ENCODE measurements at places on chromosomes 4 and X.

- no peak for DNase-seq
These were observed 95.0 kb downstream of the BANK1 start for GRCh38 chr4:101885574-101885973.

- DNase-seq, result no peak
These were observed 221.1 kb downstream of the BMPR1B start for GRCh38 chr4:94978904-94979303.

DNA sequence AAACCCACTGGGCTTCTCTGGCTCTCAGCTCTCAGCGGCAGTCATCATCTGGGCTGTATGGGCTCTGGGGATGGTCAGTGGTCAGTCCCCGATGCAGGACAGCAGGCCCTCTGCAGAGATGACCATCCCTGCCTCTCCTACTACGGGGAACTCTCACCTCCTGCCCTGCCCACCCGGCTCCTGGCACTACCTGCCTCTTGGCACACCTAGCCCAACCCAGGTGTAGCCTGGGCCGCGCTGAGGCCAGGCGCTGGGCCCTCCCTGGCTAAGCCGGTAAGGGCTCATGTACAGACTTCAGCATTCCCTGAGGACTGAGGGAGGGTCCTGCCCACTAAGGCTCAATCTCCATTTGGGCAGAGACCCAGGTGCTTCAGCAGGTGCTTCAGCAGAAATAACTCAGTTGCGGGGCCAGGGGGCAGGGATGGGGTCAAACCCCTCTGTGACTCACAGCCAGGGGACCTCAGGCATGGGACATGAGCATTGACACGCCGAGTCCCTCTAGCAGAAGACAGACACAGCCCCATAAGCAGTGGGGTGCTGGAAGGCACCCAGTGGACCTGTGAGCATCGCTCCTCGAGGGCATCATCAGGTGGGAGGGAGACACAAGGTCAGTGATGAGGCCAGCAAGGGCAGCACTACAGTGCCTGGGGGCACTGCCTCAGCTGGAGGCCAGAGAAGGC is 71.0 kb downstream of the ACOX3 start:
- DNase-seq, result no peak

- no peak for DNase-seq
These were observed 220.0 kb downstream of the PPP3CA start for GRCh38 chr4:101127176-101127790.

- DNase-seq, result no peak
These were observed 79.4 kb downstream of the SYNPO2 start for GRCh38 chr4:118968005-118968404.

DNA sequence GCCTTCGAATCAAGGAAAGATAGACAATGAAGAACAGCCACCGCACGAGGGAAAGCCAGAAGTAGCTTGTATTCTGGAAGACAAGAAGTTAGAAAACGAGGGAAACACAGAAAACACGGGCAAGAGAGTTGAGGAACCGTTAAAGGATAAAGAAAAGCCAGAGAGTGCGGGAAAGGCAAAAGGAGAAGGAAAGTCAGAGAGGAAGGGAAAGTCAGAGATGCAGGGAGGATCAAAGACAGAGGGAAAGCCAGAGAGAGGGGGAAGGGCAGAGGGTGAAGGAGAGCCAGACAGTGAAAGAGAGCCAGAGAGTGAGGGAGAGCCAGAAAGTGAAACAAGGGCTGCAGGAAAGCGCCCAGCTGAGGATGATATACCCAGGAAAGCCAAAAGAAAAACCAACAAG is 1.4 kb downstream of the TCEAL2 start:
- DNase-seq, result no peak

DNA sequence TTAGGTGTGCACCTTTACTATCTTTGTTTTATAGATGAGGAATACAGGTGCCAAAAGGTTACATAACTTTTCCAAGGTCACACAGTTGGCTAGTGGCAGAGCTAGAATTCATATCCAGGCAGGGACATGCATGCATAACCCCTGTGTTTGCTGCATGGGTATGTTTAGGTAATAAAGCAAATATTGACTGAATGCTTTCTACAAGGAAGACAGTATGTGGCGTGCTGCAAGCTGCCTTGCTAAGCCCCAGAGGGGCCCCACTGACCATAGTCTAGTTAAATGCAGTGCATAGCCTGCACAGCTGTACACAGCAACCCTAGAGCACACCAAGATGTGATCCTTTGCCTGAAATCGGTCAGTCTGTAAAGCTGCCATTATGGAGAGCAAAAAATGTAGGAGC is 320.5 kb upstream of the IGFBP7 start:
- no peak for DNase-seq

- no peak for DNase-seq
These were observed 20.2 kb downstream of the PDCL2 start for GRCh38 chr4:55571806-55572205.

- no peak for DNase-seq
These were observed 32.7 kb downstream of the KIAA0232 start for GRCh38 chr4:6815029-6815836.
